ENCODE measurements at places on chromosomes 6 and 20. TPM values are rescaled to one million over a fixed set of nuclear protein-coding genes. Genes with fewer than 3 reads are reported as not detected.

Gene ARG1
- not detected for total RNA-seq

Gene ZNF831
- not detected for total RNA-seq

Gene TJAP1
- total RNA-seq = 28.8 TPM

Gene ADGB
- not detected for total RNA-seq

Gene BPI
- not detected for total RNA-seq

Gene ANKRD66
- total RNA-seq = not detected

Gene PRRT1
- total RNA-seq = not detected

DNA sequence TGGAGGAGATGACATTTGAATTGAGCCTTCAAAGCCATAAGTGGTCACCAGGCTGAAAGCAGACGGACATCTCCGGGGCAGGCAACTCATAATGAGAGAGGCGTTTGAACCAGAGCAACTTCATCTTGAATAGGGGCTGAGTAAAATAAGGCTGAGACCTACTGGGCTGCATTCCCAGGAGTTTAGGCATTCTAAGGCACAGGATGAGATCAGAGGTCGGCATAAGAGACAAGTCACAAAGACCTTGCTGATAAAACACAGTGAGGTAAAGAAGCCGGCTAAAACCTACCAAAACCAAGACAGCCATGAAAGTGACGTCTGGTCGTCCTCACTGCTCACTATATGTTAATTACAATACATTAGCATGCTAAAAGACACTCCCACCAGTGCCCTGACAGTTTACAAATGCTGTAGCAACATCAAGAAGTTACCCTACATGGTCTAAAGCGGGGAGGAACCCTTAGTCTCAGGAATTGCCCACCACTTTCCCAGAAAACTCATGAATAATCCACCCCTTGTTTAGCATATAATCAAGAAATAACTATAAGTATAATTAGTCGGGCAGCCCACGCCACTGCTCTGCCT is 194.7 kb upstream of the SOX4 start:
- no peak for DNase-seq

- no peak for DNase-seq
These were observed 2.3 kb upstream of the TREM1 start for GRCh38 chr6:41288754-41289129.

DNA sequence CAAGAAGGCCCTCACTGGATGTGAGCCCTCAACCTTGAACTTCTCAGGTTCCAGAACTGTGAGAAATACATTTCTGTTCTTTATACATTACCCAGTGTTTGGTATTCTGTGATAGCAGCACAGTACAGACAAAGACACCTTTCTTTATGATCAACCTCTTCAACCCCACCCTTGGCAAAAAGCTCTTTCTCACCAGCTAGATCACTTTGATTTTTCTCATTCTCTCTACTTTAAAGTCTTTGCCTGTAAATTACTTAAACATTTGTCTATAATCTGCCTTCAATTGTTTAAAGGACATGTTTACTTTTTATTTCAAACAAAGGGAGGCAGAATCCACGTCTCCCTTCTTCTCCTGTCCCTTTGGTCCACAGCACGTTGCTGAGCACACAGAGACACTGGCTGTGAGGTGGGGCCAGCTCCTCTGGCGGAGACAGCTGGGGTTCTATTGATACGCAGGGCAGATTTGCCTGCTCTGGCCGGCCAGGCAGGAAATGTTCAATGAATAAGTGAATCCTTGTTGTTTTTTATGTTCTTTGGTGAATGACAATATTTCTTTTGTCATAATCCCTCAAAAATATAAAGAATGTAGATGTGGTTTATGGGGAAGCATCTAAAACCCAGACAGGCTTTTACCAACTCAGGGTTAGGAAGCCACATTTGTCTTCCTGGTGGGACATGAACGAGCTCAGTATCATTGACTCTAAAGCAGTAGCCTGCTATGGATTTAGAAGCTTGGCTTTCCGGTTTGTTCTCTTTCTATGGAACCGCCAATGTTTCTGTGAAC is 52.9 kb downstream of the NEDD9 start:
- DNase-seq = no peak

GRCh38 chr6:54719131-54719530 is 127.4 kb upstream of the FAM83B start:
- DNase-seq = no peak

GRCh38 chr6:140566781-140567277 is 1192.4 kb upstream of the CITED2 start:
- DNase-seq = no peak

- DNase-seq = no peak
These were observed 133.1 kb downstream of the SOX4 start for GRCh38 chr6:21726676-21727075.

DNA sequence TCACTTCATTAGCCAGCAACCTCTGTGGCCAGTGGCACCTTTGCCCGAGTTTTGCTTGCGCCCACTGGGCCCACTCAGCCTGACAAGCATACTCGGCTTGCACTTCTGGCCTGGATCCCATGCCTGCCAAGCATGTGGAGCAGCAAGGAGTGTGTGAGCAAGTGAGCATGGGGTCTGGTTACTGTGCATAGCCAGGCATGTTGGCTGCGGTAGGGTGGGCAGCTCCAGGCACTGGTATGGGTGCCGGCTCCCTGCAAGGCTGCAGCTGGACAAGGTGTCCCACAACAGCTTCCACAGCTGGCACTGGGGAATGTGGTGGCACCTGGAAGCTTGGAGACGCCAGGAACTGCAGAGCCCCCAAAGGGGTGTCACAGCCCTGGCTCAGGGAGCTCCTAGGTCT is 510.0 kb downstream of the ADGRB3 start:
- no peak for DNase-seq

GRCh38 chr6:117512987-117513573 is 30.6 kb downstream of the DCBLD1 start:
- no peak for DNase-seq

DNA sequence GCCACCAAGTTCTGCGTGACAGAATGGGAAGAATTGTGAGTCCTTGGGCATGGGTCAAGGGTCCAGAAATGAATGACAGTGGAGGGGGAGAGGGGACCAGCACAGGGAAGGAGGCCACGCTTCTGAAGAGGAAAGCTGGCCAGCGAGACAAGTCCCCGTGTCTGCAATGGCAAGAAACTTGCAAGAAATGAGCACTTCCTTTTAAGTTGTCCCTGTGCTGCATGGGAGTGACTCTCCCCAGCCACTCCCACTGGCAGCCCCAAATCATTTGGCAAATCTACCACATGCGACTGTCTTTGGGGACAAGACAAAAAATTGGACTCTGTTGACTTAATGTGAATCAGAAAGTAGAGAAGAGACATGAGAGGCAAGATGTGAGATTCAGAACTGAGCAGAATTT is 242.2 kb upstream of the RREB1 start:
- no peak for DNase-seq

- no peak for DNase-seq
These were observed 13.2 kb upstream of the SCRT2 start for GRCh38 chr20:688809-689212.

DNA sequence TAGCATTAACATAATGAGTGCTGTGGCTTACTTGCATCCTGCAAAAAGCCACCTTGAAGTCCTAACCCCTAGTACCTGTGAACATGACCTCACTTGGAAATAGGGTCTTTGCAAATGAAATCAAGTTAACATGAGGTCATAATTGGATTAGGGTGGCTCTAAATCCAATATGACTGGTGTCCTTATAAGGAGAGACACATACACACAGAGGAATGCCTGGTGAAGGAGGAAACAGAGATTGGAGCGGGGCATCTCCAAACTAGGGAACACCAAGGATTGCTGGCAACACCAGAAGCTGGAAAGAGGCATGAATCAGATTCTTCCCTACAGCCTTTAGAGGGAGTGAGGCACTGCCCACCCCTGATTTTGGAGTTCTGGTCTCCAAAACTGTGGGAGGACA is 17.6 kb upstream of the RPS6KA2 start:
- DNase-seq = no peak

- DNase-seq = no peak
These were observed 343 bp downstream of the SNAP91 start for GRCh38 chr6:83708546-83708969.

GRCh38 chr20:63025534-63026331 is 19.0 kb upstream of the BHLHE23 start:
- no peak for DNase-seq

GRCh38 chr6:105909106-105909505 is 177.0 kb upstream of the PRDM1 start:
- no peak for DNase-seq

Measured in gastrocnemius medialis (tissue), 4 donors.